SW480 (cell line): ENCODE measurements at places on chromosomes 12 and 14.

GRCh38 chr12:91346827-91347226 lies 164.2 kb upstream of the DCN start:
- DNase-seq, result no peak

- DNase-seq, result no peak
Observed at GRCh38 chr14:44940211-44940610, 21.5 kb downstream of the KLHL28 start.

DNA sequence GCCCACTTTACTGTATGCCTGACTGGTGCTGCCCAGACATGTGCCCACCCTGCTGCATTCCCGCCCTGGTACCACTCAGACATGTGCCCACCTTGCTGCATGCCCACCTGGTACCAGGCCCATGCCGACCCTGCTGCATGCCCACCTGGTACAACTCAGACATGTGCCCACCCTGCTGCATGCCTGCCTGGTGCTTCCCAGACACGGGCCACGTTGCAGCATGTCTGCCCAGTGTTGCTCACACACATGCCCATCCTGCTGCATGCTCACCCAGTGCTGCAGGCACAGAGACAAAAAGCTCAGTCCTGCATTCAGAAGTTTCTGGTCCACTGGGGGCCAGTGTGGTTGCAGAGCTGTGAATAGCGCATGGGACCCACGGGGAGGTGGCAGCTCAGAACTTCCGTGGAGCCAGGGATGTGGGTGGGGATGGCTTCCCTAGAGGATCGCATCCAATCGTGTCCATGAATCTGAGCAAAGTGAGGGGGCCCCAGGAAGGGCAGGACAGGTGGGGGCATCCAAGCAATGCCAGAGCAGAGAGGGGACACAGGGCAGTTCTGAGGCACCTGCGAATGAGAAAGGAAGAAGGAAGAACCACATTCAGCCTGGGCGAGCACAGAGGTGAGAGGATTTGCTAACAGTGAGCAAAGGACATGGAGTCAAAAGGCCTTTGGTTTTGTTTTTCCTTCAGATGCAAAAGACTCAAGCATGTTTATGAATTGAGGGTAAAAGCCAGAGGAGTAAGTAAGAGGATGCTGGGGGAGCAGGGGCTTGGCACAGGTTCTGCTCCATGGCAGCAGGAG lies 175.9 kb upstream of the C14orf180 start:
- no peak for DNase-seq

- DNase-seq, result no peak
Observed at GRCh38 chr12:18008642-18009041, 81.4 kb downstream of the RERGL start.

DNA sequence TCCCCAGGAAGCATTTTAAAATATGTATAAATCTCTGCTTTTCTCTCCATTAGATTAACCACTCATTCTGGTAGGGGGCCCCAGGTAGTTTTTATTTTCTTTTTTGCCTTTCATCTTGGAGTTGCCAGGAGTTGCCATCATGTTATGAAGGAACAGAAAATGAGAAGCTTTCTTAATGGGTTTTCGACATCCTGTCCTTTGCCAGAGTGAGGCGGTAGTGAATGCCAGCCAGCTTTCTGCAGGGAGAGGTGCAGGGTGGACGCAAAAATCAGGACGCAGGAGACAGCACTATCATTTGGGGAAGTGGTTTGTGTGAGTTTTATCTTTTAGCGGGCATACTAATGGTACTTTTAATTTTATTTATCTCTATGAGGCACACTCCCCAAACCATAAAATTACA lies 1.7 kb downstream of the RASSF8 start:
- DNase-seq, result peak; percentile 71

DNA sequence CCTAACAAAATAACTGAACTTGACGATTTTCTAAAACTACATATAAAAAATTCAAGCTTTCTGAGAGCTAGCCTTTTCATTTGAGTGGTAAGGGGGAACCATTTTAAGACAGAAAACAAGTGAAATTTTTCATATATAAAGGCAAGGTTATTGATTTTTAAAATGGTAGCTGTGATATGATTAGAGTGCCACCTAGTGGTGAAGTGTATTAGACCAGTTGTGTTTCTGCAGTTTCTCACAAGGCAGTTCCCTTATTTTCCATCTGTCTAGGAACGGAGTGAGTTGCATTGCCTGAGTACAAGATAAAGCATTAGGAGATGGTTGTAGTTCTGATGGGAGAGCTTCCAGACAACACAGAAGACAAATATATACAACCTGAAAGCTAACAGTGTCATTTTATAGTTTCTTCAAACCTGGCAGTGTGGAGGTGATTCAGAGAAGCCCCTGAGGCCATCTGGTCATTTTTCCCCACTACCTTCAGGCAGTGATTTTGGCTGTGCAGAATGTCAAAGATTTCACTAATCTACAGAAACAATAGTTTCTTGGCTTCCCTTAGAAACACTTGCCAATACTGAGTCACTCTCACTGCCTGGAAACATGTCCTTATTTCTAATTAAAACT lies 180.8 kb downstream of the C12orf50 start:
- DNase-seq, result peak; percentile 35
